ENCODE measurements at places on chromosomes 3 and 15.

DNA sequence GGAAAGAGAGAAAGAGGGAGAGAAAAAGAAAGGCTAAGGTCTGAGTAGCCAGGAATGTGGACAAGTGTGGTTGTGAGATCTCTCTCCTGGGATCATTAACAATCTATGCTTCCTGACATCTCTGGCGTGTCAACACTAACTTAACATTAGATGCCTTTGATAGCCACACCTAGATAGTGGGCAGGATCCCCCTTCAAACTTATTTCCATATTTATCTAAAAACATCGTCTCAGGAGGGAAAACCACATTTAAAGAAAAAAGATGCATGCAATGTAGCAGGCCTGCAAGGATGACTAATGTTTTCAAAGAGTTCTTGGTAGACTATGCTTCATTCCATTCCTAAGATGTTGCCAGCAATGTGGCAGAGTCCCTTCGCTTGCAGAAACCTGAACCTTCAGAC lies 80.9 kb downstream of the MLH1 start:
- no peak for DNase-seq

GRCh38 chr15:37099319-37100108 lies 835 bp downstream of the MEIS2 start:
- DNase-seq, result no peak

GRCh38 chr15:93819826-93820225 lies 411.5 kb upstream of the MCTP2 start:
- no peak for DNase-seq

DNA sequence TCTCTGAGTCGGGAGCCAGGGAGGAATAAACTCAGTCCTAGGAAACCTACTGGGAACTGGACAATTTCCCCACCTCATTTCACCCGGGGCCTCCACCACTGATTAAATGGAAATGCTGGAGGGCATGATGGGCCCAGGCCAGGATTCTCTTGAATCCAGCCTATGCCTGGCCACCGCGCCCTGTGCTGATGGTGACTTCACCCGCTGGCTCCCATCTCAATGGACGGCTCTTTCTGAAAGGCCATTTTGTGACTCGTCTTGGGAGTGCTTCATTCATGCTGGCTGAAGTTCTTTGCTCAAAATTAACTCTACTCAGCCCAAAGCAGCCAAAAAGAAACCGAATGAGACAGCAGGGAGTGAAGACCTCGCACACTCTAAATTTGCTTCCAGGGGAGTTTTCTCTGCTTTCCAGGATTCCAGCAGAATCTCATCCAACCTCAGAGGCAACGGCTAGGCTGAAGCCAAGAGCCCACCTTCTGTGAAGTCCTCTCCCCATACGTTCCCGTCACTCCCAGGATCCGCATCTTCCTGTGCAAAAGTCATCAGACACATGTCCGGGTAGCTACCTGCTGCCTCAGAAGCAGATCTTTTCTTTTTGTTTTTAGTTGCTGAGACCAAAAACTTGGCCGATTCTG lies 266.0 kb upstream of the ICE2 start:
- no peak for DNase-seq

DNA sequence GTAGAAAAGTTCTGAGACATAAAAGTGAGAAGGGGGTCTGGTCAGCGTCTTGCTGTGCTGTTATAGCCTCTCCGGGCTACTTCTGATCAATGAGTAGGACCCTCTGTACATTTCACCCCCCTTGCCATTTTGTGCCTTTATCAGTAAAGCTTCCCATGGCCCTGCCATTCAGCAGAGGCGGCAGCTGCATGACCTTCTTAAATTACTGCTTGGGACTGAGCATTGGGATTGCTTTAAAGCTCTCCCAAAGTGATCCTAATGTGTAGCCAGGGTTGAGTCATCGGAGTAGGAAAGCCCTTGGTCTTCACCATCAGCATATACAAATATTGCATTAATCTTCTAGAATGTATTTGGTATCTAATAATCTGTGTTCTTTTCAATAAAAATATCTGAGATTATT lies 70.2 kb downstream of the FMN1 start:
- no peak for DNase-seq

DNA sequence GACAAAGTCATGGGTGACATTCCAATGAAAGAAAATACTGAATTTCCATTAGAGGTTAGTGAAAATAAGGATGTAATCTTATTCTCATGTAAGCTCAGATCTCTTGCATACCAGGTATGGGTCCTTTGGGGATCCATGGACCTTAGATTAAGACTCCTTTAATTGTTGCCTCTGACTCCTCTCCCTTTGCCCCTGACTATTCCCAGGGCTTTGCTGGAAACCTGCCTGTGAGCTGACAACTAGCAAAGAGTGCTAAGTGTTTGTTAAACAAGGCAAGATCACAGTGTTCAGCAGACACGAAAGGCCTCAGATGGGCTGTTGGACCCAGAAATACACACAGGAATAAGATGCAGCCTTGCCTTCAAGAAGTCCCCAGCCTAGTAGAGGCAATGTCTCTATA lies 32.1 kb downstream of the ACKR2 start:
- DNase-seq, result no peak

DNA sequence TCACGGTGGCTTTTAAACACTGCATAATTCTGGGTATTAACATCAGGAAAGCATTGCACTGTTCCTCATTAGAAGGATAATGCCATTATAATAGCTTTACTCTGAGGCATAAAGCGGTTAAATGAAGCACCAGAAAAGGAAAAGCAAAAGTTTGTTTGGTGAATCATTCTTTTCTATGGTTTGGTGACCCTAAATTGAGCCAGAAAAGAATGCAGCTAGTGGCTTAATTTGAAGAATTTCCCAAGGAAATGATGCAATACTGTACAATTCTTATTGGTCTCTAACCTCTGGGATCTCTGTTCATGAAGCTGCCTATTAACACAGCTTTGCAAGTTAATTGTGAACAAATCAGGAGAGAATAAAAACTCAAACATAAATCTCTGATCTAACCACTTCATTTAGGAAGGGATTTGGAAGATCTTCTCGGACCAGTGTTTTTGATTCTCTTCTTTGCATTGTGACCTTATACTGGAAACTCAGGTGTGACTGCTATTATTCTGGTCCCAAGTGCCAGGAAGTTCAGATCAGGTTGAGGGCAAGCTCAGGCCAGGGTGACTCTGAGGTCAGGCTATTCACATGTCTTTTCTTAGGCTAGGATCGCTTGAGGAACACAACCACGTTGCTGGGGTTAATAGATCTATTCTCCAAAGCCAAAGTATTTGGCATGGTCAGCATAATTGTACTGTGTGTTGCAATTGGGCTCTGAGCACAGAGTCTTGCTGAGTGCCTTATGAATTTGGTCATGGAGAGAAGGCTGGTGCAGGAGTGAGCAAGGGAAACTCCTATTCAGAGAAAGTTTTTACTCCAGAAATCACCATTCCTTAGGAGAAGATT lies 11.3 kb upstream of the DLG1 start:
- DNase-seq, result no peak

DNA sequence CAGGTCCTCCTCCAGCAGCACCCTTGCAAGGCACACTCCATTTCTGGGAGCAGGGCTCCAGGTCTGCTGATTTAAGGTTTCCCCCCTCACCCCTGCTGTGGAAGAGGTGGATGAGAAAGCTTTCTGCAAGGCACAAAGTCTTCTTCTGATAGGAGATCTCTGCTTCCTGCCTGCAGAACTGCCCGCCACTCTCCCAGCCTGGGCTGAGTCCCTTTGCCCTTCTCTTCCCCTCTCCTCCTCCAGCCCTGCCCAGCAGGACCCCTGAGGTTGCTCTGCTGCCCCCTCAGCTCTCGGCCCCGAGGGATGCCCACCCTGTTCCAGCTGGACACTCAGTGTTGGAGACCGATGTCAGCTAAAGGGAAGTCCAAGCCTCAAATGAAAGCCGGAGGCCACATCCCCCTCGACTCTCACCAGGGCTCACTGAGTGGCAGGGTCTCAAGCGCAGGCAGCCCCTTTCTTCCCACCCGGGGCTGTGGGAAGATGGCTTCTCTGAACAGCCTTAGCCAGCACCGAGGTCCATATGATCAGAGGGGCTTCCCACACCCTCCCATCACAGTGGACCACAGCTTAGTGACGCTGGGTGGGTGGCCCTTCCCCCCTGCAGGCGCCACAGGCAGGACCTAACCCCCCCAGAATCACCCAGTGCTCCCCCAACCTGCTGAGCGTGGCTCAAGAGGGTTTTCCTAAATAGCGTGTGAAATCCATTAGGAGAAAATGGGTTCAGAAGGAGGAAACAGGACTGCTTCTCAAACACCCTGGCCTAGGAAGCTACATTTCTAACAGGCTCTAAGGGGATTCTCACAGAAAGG lies 4.0 kb downstream of the ATP10A start:
- no peak for DNase-seq

- DNase-seq, result no peak
Measured at GRCh38 chr15:68672781-68673205, 94.0 kb downstream of the CORO2B start.

GRCh38 chr3:77259694-77260093 lies 219.8 kb downstream of the ROBO2 start:
- no peak for DNase-seq

DNA sequence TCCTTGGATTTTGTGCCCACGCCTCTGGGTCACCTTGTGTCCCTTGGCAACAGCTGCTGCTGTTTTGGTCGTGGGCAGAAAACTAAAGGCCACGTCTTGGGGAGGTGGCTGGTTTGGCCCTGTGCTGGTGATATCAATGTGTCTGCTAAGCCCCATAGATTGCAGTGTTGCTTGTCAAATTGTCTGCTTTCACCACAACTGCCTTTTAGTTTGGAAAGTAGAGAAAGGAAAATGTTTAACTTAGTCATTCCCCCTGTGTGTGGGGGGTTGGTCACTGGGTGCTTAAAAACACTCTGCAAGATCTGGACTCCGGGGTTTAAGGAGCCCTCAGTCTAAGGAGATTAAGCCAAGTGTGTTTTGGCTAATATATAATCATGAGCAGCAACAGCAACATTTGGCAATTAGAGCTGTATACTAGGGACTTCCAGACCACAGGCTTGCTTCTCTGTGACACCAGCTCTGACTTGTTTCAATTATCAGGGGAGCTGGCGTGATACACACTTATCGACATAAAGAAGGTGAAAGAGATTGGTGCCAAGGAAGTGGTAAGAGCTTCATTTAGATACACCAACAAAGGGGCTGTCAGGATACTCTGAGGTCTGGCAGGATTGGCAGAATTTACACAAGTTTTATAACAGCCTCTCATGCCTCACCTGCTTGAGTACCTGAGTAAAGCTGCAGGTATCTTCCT lies 3.5 kb downstream of the SMAD3 start:
- DNase-seq, result no peak

GRCh38 chr3:24202071-24202470 lies 257.0 kb downstream of the NR1D2 start:
- no peak for DNase-seq

GRCh38 chr3:169930843-169931242 lies 19.5 kb downstream of the SAMD7 start:
- DNase-seq, result no peak

DNA sequence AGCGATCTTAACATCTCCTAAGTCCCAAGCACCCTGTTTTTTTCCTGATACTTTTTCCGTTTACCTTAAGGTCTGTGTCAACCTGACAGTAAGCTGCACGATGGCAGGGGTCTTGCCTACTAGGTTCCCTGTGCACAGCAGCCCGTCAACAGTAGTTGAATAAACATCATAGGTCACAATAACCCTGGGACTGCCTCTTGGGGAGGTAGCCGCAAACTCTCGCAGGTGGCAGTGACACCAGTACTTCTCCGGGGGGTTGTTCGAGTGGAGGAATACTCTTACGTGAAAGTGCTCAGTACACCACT lies 365 bp upstream of the PDCD6IP start:
- no peak for DNase-seq

- peak; percentile 68 for DNase-seq
Measured at GRCh38 chr3:58355179-58355578, 22.5 kb downstream of the PXK start.

DNA sequence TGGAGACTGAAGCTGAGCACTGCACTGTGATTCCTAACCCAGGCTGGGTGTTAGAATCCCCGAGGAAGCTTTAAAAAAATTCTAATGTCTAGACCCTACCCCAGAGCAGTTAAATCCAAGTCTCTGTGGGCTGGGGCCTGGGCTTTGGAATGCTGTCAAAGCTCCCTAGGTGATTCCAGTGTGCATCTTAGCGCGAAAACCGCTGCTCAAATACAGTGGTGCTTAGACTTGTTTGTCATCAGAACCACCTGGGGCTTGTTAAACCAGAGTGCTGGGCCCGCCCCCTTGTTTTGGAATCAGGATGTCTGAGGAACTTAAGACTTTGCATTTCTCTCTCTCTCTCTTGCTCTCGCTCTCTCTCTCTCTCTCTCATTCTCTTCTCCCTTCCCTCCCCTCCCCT lies 20.7 kb downstream of the RHCG start:
- no peak for DNase-seq

- no peak for DNase-seq
Measured at GRCh38 chr3:72728958-72729467, 119.2 kb downstream of the SHQ1 start.

GRCh38 chr3:57036952-57037351 lies 23.5 kb upstream of the SPATA12 start:
- DNase-seq, result no peak
